ENCODE measurements at places on chromosomes 7 and 10.

DNA sequence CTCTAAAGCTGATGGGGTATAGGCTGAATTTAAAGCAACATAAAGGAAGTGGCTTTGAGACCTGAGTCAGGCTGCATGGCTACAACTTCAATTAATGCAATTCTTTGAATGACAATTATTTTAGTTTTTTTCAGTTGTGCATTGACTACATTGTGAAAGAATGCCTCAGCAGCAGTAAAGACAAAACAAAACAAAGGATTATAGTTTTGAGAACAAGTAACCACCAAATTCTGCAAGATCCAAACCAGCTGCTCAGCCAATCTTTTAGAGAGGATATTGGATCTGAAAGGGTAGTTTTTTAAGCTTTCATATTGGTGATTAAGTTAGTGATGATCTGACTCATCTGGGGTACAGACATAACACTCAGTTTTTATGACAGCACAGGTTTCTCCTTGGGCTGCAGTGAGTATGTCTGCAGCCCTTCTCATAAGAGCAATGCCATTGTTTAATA is 40.6 kb upstream of the ABCA13 start:
- peak; percentile 84 for DNase-seq

DNA sequence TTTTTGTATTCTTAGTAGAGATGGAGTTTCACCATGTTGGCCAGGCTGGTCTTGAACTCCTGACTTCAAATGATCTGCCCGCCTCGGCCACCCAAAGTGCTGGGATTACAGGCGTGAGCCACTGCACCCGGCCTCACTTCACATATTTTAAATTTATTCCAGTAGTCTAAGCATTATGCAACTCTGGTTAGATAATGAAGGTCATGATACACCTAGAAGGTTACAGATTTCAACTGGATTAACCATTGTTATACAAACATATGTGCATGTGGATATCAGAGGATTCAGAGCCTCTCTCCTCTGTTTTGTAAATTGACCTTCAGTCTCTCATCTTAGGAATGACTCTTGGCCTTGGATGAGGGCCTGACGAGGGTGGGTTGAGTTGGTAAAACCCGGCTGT is 146.3 kb downstream of the DPP6 start:
- no peak for DNase-seq

DNA sequence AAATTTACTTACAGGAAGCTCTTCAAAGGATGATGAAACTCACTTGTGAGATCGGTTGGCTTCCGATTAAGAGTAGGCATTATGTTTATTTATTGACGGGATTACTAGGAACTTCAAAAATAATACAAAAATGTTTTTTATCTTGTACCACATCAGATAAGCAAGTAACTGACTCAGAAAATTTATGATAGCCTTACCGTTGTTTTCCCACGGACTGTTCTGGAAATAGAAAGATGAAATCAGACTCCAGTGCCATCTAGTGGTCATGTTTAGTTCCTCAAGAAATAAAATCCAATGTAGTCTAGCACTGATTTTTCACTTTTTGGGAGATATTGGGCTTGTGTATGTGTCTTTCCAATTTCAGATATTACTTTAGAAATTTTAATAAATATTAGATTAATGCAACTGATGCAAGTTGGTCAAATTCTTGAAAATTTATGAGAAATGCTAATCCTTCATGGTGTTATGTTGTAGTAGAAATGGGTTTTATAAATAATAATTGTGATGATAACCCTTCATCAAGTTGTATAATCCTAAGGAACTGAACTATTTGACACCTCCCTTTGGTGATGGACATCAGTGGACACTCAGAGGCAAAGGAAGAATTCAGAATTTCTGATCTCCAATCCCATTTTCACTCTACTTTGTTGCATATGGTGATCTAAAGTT is 168.8 kb downstream of the TMEM26 start:
- peak; percentile 54 for DNase-seq

DNA sequence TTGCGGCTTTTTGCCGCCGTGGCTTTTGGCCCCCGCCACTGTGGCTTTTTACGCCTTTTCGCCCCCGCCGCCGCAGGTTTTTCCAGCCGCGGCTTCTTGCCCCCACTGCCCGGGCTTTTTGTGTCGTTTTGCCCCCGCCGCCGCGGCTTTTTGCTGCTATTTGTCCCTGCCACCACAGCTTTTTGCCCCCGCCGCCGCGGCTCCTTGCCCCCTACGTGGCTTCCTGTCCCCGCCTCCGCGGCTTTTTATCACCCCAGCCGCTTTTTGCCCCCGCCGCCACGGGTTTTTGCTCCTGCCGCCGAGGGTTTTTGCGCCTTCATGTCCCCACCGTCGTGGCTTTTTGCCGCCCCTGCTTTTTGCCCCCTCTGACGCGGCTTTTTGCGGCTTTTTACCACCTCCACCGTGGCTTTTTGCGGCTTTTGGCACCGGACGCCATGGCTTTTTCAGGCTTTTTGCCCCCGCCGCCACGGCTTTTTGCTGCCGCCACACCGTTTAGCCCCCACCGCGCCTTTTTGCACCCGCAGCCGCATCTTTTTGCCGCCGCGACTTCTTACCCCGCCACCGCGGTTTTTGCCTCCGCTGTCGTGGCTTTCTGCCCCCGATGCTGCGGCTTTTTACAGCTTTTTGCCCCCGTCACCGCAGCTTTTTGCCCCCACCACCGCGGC is 637.0 kb downstream of the ZNF716 start:
- DNase-seq = no peak

GRCh38 chr7:30864101-30864500 is 47.6 kb upstream of the AQP1 start:
- no peak for DNase-seq

DNA sequence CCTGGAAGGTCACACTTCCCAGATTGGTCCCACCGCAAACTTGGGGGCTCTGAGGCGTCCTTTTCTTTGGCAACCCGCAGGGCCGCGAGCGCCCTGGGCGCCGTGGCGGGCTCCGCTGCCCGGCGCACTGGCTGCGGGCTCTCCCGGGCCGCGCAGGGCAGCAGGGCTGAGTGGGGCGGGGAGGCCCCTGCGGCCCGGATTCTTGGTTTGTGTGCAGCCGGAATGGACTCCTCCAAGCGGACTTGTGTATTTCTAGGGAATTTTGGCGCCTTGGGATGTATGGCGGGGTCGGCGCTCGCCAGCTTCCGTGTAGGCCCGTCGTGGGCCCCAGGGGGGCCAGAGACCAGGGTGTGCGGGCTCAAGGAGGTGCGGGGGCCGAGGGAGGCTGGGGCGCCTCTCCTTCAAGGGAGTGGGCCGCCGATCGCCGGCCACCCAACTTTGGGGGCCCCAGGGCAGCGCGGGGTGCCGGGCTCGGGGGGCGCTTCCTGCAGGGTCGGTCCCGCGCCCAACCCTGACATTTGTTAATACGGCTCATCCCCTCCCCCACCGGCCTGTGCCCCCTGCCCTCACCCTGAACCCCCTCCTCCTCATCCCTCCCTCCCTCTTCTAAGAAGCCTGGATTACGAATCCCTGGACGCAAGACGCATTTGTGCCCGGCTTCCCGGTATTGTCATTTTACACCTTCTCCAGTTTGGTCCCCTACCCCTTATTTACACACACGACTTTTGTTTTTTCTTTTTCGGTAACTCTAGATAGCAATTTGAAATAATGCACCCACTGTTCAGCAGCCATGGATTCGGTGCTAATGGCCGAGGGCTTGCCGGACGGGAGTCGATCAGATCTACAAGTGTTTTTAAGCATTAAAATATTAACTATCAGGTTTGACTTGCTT is 2.5 kb downstream of the TCF7L2 start:
- DNase-seq = no peak

DNA sequence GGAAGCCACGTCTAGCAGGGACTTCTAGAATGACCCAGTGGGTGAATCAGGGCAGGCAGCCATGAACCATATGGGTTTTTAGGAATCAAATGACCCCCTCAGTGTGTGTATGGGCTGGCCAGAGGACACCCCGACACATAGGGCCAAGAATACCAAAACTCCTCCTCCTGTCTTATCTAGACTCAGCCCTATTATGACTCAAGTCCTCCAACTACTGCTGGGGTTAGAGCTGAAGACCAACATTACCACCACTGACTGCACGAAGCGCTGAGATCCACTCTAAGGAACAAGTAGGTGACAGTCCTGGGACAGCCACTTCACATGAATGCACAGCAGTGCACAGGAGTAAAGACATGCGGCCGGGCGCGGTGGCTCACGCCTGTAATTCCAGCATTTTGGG is 11.5 kb upstream of the SVOPL start:
- no peak for DNase-seq

- DNase-seq = no peak
Observed at GRCh38 chr7:6178298-6179029, 94.0 kb downstream of the CYTH3 start.

GRCh38 chr7:137937202-137937560 is 64.7 kb downstream of the CREB3L2 start:
- DNase-seq = no peak

GRCh38 chr10:86664341-86665217 is 3.7 kb upstream of the LDB3 start:
- DNase-seq = no peak

DNA sequence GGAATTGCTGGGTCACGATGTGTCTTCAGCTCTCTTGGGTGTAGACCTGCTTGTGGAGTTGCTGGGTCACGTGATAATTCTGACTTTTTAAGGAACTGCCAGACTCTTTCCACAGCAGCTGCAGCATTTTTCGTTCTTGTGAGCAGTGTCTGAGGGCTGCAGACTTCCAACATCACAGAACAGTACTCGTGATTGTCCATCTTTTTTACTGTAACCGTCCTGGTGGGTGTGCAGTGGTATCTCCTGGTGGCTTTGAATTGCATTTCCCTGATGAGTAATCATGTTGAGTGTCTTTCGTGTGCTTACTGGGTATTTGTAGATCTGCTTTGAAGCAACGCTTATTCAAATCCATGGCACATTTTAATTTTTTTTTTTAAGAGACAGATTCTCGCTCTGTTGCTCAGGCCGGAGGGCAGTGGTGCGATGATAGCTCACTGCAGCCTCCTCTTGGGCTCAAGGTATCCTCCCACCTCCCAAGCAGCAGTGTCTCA is 22.7 kb downstream of the INPP5A start:
- DNase-seq = no peak

DNA sequence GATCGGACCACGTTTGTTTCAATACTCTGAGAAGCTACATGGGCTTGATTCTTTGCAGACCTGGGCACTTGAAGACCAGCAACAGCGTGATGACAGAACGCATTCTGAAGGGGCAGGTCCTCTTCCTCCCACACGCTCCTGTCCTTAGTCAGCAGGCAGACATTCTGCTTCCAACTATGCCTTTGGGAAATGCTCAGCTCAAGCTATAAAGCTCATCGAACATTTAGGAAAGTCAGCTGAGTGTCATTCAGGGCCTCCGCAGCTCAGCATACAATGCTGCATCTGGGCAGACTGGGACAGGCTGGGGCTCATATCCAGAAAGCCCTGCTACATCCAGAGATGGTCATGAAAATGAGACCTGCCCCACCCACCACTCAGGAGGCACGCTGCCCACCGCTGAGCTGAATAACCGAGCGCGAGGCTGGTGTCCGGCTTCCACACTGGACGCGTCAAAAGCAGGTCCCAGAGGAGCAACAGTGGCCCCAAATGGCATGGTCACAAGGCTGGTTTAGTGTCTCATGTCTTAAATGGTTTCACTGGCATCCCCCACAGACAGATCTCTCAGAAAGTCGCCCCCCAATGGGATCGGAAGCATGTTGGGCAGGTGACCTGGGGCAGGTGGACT is 274.0 kb downstream of the DNAJB6 start:
- no peak for DNase-seq

- no peak for DNase-seq
Observed at GRCh38 chr10:52472406-52473146, 158.5 kb downstream of the DKK1 start.

GRCh38 chr10:31343009-31343408 is 24.0 kb downstream of the ZEB1 start:
- DNase-seq = peak; percentile 83

DNA sequence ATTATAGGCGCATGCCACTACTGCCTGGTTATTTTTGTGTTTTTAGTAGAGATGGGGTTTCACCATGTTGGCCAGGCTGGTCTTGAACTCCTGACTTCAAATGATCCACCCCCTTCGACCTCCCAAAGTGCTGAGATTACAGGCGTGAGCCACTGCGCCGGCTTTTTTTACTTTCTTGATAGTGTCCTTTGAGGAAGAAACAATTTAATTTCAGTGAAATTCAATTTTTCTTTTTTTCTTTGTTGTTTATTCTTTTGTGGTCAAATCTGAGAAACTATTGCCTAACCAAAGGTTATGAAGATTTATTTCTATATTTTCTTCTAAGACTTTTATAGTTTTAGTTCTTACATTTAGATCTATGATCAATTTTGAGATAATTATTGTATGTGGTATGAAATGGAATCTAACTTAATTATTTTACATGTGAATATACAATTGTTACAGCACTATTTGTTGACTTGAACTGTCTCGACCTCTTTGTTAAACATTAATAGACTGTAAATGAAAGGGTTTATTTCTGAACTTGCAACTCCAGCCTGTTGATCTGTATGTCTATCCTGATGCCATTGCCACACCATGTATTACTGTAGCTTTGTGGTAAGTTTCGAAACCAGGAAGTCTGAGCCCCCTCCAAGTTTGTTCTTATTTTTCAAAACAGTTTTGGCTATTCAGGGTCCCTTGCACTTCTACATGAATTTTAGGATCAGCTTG is 19.8 kb upstream of the RASSF4 start:
- DNase-seq = no peak

DNA sequence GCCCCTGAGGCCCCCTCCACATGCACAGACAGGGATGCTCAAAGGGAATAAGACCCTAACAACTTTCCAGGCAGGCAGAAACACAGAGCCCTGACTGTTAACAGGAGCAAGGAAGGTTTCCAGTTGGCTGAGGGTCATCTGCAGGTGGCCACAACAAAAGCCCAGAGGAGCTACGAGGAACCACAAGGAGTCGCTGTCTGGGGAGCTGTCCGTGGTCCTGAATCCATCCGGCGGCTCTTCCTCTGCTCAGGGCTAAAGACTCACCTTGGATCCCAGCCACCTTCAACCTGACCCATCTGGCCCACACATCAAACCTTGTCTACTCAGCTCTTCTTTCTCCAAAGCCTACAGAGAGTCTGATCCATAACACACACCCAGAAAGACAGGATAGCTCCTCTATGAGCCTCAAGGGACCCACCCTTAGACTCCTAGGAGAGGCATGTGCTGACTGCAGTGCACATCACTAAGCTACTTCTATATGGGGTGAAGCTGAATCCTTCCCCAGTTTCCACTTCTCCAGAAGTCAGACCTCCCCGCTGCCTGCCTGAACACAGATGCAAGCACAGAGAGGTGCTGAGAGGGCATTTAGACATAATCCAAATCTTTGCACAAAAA is 104.0 kb downstream of the SLIT1 start:
- peak; percentile 60 for DNase-seq

- no peak for DNase-seq
Observed at GRCh38 chr10:15849316-15849715, 11.0 kb downstream of the MINDY3 start.

All from activated CD4-positive, alpha-beta T cell treated with anti-CD3 and anti-CD28 coated beads, Interleukin-10, Interleukin-2, amounts not matched to agents 100 ng/mL and 50 ng/mL, durations not matched to agents 16 hours and 8 hours (primary cell).